ENCODE measurements at places on chromosomes 1 and 21. TPM values are rescaled to one million over a fixed set of nuclear protein-coding genes. Genes with fewer than 3 reads are reported as not detected.

DNA sequence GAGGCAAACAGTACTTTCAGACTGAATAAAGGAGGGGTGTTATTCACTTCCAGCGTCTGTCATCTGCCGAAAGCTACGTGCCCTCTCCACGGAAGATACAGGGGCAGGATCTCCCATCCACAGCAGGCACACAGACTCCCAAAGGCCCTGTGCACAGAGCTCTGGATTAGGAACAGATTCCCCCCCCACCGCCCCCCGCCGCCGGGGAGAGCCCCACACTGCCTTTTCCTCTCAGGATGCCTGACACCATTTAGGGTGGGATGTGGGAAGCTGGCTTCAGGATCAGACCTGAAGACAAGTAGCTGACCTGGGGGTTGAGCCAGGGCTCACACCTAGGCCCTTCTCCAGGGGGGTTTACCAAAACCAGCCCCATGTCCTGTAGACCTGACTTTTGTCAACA, 8.4 kb upstream of the TCP10L start:
- DNase-seq, result no peak

FALEC gene
- 0.80 TPM for polyA plus RNA-seq

RPE65 gene
- polyA plus RNA-seq, result not detected

- DNase-seq, result no peak
Observed at GRCh38 chr1:27117733-27118439, 37.0 kb downstream of the SLC9A1 start.

CCDC30 gene
- polyA plus RNA-seq, result 0.63 TPM

GRCh38 chr1:91696321-91696720, 189.6 kb downstream of the TGFBR3 start:
- no peak for DNase-seq

OR6N1 gene
- not detected for polyA plus RNA-seq

DNA sequence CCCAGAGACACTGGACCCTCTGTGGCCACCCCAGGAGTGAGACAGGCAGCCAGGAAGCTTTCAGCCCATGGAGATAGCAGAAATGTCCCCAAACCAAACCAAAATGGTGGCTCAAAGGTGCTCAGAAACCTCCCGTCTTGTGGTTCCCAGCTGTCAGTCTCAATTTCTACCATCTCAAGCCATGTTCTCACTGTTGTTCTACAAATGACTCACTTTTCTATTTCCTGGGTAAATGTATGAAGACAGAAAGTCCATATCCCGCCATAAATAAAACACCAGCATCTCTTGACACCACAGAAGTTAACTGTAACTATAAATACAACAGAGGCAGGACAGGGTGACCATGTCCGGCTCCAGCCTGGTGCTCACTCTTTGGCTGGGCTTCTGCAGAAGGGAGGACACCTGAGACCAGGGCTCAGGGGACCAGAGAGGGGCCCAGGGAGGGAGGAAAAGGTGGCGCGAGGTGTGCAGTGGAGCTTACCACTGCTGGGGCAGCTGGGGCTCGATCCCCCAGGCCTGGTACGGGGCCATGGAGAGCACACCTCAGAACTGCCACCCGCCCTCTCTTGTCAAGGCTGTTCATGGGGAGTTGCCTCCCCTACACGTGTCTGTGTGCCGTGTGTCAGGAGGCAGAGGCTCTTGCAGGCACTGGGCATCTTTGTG, 43.6 kb downstream of the EPHB2 start:
- no peak for DNase-seq

DNA sequence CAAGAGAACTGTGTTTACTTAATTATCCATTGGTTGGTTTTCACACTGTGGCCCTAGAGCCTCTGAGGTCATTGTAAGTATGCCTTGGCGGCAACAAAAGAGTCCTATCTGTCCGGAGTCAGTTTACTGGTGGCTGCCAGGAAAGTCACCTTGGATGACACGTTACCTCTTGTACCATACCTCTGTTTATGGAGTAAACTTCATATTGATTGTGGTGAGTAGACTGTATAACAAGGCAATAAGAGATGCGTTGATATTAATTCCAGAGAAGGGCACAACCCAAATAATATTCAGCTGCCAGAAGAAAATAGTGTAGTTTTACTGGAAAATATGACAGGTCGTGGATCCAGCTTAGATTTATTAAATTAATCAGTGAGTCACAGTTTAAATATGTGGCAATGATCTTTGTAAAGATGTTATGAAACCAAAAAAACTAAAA, 20.4 kb upstream of the KIF14 start:
- no peak for DNase-seq

- no peak for DNase-seq
Observed at GRCh38 chr1:100769906-100770646, 50.5 kb downstream of the VCAM1 start.

TMEM200B gene
- polyA plus RNA-seq, result 0.18 TPM

DNA sequence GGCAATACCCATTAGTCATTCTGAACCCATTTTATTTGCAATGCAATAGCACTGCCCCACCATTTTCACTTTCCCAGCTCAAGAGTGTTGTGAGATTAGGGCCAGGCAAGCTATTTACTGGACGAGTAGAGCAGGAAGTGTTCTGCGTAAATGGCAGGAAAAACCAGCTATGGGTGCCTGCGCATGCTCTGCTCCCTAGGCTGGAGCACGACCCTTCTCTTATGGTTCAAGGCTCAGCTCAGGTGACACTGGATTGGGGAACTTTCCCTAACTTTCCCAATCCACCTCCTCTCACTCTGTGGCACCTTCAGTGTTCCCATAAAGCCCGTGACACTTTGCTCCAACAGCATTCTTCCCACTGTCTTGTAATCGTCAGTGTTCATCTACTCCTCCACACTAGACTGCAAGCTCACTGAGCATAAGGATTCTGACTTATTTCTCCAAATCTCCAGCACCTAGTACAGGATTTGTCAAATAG, 3.6 kb upstream of the MAN1A2 start:
- DNase-seq, result no peak

IL23R gene
- not detected for polyA plus RNA-seq

DNA sequence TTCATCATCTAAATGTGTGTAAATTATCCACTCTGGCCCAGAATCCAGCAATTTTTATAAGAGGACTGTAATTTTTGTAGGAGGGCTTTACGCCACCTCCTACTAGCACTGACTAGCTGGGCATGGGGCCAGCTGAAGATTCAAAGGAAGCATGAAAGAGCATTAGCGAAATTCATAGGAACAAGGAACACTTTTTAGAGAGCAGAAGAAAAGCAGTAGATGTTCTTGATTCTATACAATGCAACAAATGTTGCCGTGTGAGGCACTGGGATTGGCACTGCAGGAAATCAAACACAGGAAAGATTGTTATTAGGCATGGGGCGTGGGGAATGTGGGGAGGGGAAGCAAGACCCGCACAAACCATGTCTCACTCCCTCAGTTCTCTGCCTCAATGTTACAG, 58.4 kb upstream of the PARP1 start:
- no peak for DNase-seq

- no peak for DNase-seq
Observed at GRCh38 chr1:170669586-170670530, 5.9 kb downstream of the PRRX1 start.

DNA sequence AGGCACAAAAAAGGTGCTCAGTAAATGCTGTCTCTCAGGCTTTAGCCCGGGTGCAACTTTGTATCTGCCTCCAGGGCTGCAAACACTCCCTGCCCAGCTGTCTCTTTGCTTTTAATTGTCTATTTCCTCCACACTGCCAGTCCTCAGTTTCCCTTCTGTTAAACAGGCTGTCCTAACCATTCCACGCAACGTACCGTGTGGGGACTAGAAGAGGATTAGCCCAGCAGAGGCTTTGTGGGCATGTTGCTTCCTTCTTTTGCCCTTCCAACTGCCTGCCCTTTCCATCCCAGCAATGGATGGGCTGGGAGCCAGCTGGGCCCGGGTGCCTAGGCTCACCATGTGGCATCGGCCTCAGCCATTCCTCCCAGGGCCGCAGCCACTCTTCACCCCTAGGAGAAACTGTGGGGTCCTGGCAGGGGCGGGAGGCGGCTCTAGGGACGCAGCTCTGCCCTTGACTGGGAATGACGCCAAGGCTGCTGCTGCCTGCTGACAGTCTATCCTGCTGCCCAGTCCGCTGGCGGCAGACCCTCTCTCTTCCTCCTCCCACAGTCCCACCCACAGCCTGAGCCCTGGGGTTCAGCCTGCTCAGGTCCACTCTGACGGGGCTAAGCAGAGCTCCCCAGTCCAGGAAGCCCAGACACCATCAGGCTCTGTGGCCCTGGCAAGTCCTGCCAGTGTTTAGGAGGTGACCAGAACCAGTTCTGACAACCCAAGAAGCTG, 40.6 kb upstream of the LRP8 start:
- no peak for DNase-seq

DNA sequence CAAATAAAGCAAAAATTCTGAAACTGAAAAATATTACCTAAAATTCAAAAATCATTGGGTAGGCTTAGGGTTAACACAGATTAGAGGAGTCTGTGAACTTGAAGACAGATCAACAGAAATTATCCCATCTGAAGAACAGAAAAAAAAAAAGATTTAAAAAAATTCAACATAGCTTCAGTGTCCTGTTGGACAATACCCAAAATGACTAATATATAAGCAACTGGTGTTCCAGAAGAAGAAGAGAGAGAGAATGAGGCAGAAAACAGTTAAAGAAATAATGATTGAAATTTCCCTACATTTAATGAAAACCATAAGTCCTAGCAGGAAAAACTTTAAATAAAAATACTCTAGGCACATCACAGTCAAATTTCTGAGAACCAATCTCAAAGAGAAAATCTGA, 31.5 kb downstream of the TMCO1 start:
- DNase-seq, result no peak

DNA sequence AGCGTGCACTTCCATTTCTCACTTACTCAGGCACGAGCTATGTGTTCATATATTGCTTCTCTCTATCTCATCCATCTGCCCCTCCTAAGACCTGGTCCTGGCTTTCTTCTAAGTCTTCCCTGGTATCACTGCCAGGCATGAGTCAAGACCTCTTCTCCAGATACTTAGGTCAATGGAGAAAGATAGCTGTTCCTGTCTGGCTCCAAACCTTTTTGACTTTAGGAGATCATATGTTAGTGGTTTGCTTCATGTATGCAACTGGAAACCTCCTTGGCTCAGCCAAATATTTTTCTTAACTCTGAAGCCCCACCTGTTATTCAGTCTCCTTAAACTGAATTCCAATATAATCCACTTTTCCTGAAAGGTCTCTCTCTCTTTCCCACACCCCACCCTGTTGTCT, 211.6 kb upstream of the PTBP2 start:
- DNase-seq, result no peak

DNA sequence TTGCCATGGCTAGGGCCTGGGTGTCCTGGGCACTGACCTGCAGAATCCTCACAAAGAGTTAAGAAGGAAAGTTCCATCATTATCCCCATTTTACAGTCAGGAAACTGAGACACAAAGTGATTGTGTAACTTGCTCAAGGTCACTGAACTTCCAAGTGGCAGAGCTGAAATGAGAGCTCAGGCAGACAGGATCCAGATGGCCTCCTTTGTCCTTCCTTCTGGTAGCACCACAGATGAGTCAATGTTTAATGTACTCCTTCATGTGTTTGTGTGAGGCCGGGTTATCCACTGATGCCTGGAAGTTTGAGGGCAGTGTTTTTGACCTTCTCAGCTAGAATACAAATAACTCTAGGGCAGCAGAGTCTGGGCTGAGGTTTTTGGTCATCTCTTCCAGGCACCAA, 207.0 kb downstream of the TNR start:
- no peak for DNase-seq

DNA sequence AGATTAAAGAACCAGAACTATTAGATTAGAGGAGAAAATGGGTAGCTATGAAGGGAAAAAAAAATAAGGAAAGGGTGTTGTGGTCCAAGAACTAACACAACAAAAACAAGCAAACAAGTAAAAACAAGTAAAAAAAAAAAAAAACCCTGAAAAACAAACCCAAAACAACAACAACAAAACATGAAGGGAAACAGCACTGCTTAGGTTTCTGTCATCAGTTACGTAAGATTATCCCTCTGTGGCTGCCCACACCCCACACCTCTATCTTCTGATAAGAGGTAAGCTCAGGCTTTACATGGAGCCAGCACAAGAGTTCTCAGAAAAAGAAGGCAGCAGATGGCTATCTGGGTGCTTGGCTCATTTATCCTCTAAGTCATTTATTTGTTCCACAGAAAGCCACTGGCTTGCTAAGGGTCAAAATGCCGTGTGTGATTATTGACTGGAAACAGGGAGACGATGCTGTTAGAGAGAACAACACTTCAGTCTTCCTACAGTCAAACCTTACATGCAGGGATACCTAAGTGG, 57.5 kb downstream of the KIAA0319L start:
- DNase-seq, result no peak

DNA sequence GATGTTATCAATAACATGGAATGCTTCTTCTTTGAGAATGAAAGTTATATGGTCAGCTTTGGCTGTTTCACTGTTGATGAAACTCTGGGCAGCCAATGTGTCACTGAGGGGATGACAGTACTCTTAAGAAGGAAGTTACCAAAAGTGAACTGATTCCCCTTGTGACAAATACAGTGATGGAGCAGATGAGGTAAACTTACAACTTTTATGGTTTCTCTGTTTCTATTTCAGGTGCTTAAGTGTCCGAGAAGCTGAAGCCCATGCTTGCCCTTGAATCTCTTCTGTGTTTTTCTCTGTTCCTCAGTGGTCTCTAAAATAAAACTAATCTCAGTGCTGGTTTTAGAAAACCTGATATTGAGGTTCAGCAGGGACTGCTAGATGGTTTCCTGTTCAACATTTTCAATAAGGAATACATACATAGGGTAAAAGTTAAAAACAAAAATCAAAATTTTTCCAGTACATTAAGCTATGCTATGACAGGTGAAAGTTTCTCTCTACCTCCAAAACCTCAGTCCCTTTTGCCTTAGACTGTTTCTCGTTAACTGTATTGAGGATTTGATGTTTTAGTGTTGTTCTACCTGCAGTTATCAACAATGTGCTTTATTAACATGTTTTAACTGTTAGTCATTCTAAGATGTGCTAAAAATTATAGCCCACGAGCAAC, 454.4 kb upstream of the ADGRL4 start:
- DNase-seq, result no peak

GRCh38 chr1:111948209-111949171, 41.0 kb downstream of the KCND3 start:
- DNase-seq, result no peak

DNA sequence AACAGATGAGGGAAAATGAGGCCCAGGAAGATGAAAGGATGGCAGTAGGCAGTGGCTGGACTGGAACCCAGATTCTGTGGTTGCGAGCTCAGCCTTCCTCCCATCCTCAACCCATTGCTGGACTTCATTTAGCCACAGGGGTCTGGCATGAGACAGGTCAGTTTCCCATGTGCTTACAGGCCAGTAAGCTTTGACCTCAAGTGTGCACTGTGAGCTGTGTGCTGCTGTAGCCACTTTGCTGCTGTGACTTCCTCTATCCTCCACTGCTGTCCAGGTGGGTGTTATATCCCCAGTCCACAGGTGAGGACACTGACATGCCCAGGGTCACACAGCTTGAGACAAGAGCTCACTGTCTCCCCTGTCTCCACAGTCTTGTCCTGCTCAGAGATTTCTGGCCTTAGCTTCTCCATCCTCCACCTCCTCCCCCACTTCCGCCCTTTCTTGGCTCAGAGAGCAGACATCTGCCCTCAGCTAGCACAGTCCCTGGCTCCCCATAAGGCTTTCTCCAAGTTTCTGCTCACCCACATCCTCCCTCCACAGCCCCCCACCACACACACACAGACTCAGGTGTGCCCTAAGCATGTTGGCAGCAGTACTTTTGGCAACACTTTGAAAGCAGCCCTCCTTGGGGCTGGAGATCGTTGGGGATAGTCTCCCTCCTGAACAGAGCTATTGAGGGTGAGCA, 7.3 kb downstream of the IGSF21 start:
- no peak for DNase-seq

KCNQ4 gene
- 0.24 TPM for polyA plus RNA-seq

- DNase-seq, result peak; percentile 90
Observed at GRCh38 chr1:46223472-46223943, 20.4 kb downstream of the LURAP1 start.

HMCN1 gene
- 0.03 TPM for polyA plus RNA-seq

Measured in A549 (cell line).